ENCODE measurements at places on chromosomes 16 and 17. TPM values are rescaled to one million over a fixed set of nuclear protein-coding genes. Genes with fewer than 3 reads are reported as not detected.

DNA sequence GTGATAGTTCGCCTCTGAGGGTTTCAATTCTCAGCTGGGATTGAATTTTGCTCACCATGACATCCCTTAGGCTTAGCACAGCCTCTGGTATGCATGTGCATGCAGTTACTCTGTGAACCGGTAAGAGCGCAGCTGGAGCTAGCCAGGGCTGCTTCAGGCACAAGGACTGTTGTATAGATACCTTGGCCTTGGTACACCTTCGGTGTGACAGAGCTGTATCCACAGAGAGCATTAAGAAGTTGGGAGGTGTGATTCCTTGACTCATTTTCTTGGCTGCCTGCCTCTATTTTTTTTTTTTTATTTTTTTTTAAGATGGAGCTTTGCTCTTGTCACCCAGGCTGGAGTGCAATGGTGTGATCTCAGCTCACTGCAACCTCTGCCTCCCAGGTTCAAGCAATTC is 2.2 kb upstream of the NUTF2 start:
- no peak overlapping the region for H3K27ac ChIP-seq
- peaks cover 56% of the 10 kb centered on the region for H3K4me1 ChIP-seq
- H3K36me3 ChIP-seq, result peaks cover 9% of the 10 kb centered on the region
- no peak overlapping the region for H3K4me3 ChIP-seq
- DNase-seq, result peak; percentile 26

DNA sequence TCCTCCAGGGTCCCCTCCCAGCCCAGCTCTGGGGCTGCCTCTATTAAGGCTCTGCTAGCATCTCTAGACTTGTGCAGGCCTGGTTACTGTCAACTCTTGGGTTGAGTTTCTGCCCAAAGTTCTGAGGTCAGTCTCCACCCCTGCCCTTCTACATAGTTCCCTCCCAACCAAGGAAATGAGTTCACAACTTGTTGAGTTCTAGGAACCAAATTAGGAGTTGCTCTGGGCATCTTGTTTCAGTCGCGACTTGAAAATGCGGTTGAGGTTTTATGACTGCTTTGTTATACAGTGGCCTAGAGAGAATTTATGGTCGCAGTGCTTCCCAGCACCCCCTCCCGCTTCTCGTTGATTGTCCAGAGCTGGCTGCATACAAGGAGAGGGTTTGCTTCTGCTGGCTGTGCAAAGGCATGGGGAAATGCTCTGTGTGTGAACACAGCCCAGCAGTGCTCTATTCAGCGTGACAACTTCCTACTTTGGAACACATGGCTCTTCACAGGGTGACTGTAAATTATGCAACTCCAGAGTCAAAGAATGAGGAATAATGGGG is 20.2 kb downstream of the GNAO1 start:
- H3K4me3 ChIP-seq, result no peak overlapping the region
- no peaks in the 10 kb centered on the region for H3K4me1 ChIP-seq
- no peak overlapping the region for H3K27ac ChIP-seq
- no peaks in the 10 kb centered on the region for H3K36me3 ChIP-seq

DNA sequence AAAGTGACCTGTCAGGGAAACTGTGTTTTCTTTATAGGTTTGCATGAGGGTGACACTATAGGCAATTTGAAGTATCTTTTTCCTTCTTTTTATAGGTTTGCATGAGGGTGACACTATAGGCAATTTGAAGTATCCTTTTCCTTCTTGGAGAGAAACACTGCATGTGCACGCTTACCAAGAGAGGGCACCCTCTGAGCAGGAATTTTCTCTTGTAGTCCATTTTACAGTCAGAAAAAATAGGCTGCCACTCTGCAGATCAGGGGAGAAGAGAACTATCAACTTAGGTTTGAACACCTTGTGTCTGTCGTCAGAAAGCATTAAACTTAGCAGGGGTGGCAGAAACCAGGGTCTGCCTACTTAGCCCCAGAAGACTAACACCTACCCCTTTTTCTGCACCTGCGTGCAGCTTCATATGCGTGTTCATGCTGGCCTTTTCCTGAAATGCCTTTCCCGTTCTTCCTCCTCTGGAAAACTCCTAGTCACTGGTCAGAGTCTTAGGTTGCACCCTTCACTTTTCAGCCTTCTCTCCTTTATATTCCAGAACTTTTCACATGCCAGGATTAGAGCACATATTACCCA is 16.4 kb upstream of the SMIM36 start:
- H3K36me3 ChIP-seq, result no peaks in the 10 kb centered on the region
- peak; percentile 84 for DNase-seq
- H3K4me1 ChIP-seq, result peaks cover 2% of the 10 kb centered on the region
- H3K4me3 ChIP-seq, result no peak overlapping the region
- H3K27ac ChIP-seq, result no peak overlapping the region

DNA sequence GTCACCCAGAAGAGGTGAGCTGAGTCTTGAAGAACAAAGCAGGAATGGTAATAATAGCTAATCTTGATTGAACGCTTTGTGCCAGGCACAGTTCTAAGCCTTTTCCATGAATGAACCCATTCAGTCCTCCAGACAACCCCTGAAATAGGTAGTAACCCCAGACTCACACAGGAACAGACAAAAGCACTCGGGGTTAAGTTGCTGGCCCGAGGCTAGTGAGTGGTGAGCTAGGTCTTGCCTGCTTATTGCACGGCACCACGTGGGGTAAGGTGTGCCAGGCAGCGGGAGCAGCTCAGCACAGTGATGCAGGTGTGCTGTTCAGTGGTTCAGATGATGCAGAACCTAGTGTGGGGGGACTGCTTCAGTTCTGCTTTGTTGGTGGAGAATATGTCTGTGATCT is 181.6 kb downstream of the RAB11FIP4 start:
- H3K36me3 ChIP-seq, result peaks cover 7% of the 10 kb centered on the region
- DNase-seq, result no peak
- H3K27ac ChIP-seq, result no peak overlapping the region
- peaks cover 27% of the 10 kb centered on the region for H3K4me1 ChIP-seq

DNA sequence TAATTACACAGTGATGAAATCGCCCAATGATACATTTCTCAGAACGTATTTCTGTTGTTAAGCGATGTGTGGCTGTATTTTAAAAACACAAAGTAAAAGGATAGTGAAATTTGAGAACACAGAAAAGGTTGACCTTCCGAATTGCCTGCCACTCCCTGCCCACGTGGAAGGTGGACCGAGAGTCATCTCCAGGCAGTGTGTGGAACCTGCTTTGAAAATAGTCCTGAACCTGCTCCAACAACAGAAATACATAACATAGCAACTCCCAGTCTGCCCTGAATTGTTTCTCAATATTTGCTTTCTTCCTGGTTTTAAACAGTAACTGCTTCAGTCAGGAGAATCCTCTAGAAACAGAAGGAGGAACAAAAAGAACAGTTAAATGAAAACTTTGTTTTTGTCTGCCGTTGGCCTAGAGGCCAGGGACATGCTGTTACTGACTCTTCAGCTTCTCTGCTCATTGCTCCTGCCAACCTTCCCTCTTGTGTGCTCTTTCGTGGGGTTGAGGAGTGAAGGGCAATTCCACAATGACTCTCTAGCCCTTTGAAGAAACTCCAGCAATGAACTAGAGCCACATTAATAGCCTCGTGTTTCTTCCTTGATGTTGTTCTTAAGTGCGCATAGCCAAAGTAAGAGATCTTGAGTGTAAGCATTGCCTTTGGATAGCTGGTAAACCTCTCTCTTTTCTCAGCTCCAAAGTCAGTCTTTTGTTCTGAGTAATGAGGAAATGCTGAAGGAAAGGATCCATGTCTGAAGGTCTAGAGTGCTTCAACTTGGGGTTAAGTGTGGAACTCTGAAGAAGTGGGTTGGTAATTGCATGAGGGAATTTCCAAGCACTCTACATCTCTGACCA is 452.5 kb upstream of the CCL2 start:
- H3K4me1 ChIP-seq, result no peaks in the 10 kb centered on the region
- no peaks in the 10 kb centered on the region for H3K27me3 ChIP-seq
- peak; percentile 8 for DNase-seq
- H3K27ac ChIP-seq, result no peak overlapping the region
- no peak overlapping the region for H3K4me3 ChIP-seq

- peak overlapping the region; percentile 97 for H3K27ac ChIP-seq
- DNase-seq, result peak; percentile 22
- no peaks in the 10 kb centered on the region for H3K27me3 ChIP-seq
- peak overlapping the region; percentile 80 for H3K4me3 ChIP-seq
These were observed 1.2 kb downstream of the G6PC3 start for GRCh38 chr17:44071772-44072171.

DNA sequence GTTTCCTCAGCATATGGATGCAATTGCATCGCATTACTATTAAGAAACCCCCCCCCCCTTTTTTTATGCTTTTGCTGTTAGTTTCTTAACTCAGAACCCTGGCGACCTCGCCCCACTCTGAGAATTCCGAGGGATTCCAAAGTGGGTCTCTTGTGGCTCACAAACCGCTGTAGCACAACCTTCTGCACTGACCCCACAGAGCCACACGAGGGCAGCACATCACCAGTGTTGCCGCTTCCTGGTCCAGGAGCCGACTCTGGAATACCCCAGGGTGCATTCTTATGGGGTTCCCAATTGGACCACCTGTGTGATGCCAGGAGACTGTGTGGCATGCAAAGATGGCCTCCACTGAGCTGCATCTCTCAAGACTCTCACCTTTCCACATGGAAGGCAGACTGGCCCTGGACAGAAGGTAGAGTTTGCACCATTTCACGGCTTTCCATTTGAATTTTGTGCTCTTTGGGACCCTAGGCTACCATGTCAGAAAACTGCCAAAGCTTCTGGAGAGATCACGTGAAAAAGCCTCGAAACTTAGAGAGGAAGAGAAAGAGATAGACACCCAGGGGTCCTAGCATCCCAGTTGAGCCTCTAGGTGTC is 432.7 kb upstream of the ASIC2 start:
- DNase-seq, result peak; percentile 5
- H3K36me3 ChIP-seq, result no peaks in the 10 kb centered on the region
- no peaks in the 10 kb centered on the region for H3K4me1 ChIP-seq

GRCh38 chr16:971582-971905 is 760 bp upstream of the LMF1 start:
- DNase-seq, result no peak
- no peak overlapping the region for H3K4me3 ChIP-seq
- H3K27me3 ChIP-seq, result no peaks in the 10 kb centered on the region
- peak overlapping the region; percentile 6 for H3K27ac ChIP-seq
- H3K36me3 ChIP-seq, result peaks cover 18% of the 10 kb centered on the region

DNA sequence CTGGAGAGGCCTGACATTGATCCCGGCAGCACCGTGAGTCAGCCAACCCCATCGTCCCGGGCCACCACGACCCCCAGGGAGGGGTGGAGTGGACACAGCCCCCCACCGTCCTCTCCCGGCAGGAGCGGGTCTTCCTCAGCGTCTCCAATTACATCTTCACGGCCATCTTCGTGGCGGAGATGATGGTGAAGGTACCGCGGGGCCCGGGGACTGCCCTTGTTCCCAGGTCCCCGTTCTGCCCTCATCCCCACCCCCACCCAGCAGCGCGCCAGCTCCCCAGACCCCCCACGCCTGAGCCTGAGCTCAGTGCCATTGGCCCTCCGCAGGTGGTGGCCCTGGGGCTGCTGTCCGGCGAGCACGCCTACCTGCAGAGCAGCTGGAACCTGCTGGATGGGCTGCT is 14.6 kb downstream of the TPSG1 start:
- no peak overlapping the region for H3K4me3 ChIP-seq
- no peaks in the 10 kb centered on the region for H3K27me3 ChIP-seq
- H3K36me3 ChIP-seq, result peaks cover 24% of the 10 kb centered on the region
- no peak for DNase-seq
- no peak overlapping the region for H3K27ac ChIP-seq

GRCh38 chr16:77302249-77302648 is 103.0 kb downstream of the SYCE1L start:
- H3K36me3 ChIP-seq, result no peaks in the 10 kb centered on the region
- H3K27ac ChIP-seq, result no peak overlapping the region
- no peaks in the 10 kb centered on the region for H3K27me3 ChIP-seq
- DNase-seq, result no peak
- no peak overlapping the region for H3K4me3 ChIP-seq

- DNase-seq, result peak; percentile 11
- H3K36me3 ChIP-seq, result no peaks in the 10 kb centered on the region
- no peaks in the 10 kb centered on the region for H3K27me3 ChIP-seq
- H3K27ac ChIP-seq, result no peak overlapping the region
- no peak overlapping the region for H3K4me3 ChIP-seq
- peaks cover 8% of the 10 kb centered on the region for H3K4me1 ChIP-seq
These were observed 24.7 kb upstream of the KRT20 start for GRCh38 chr17:40909755-40910154.

- H3K27me3 ChIP-seq, result peaks cover 17% of the 10 kb centered on the region
- DNase-seq, result no peak
These were observed at the start of gene MYO1D for GRCh38 chr17:32876417-32877163. TSS of gene MYO1D (minus strand) at chr17:32877124. CDS start at chr17:32876872, 252 bp downstream.

GRCh38 chr17:80758481-80759376 is 214.1 kb downstream of the RPTOR start:
- H3K27me3 ChIP-seq, result no peaks in the 10 kb centered on the region
- H3K27ac ChIP-seq, result peak overlapping the region; percentile 24
- peak; percentile 77 for DNase-seq
- H3K36me3 ChIP-seq, result peaks cover 16% of the 10 kb centered on the region
- H3K4me3 ChIP-seq, result no peak overlapping the region

KLHL10 gene
- total RNA-seq, result 0.09 TPM

ASGR2 gene
- total RNA-seq, result 0.04 TPM

DPEP3 gene
- 0.04 TPM for total RNA-seq

ZNF668 gene
- 4.3 TPM for total RNA-seq

All from muscle of leg (tissue), 16 donors.